ENCODE measurements at places on chromosomes 6 and 20. TPM values are rescaled to one million over a fixed set of nuclear protein-coding genes. Genes with fewer than 3 reads are reported as not detected.

Gene ISM1
- total RNA-seq = 0.64 TPM

Gene ARMC12
- 0.43 TPM for total RNA-seq

Gene TNFRSF21
- total RNA-seq = 39.3 TPM

Gene NNAT
- total RNA-seq = 1.3 TPM

Gene MCHR2
- not detected for total RNA-seq

Gene DDO
- 3.9 TPM for total RNA-seq

Gene NKAPL
- 1.7 TPM for total RNA-seq

Gene GPR6
- total RNA-seq = not detected

Gene TUBB1
- total RNA-seq = not detected

Gene TGM3
- not detected for total RNA-seq

Gene SYNJ2
- total RNA-seq = 53.1 TPM

Gene BANF2
- total RNA-seq = not detected

Gene DNAH8
- under 0.01 TPM for total RNA-seq

Gene MAP3K4
- 26.7 TPM for total RNA-seq

Gene LPA
- total RNA-seq = not detected

Gene CDSN
- not detected for total RNA-seq

Gene VARS2
- total RNA-seq = 15.1 TPM

All from fibroblast of villous mesenchyme (primary cell).